ENCODE measurements at places on chromosomes 7 and 10.

GRCh38 chr7:50275430-50275829 lies 29.1 kb upstream of the IKZF1 start:
- DNase-seq: no peak

DNA sequence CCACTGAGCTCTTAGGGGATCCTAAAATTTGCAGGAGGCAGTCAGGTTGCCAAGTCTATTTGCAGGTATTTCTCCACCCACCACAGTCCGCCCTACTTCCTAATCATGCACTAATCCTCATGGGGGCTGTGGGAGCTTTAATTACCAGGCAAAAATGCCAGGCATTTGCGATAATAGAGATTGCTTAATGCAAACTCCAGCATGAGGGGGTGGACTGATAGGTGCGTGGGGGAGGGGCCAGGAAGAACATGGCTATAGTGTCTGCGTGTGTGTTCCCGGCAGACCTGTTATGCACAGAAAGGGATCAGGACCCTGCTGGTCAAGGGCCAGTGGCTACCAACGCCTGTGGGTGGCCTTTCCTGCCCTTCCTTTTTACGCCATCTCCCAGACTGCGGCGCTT lies 15.6 kb upstream of the AQP1 start:
- no peak for DNase-seq

- no peak for DNase-seq
Observed at GRCh38 chr10:98208925-98209324, 59.1 kb downstream of the LOXL4 start.

DNA sequence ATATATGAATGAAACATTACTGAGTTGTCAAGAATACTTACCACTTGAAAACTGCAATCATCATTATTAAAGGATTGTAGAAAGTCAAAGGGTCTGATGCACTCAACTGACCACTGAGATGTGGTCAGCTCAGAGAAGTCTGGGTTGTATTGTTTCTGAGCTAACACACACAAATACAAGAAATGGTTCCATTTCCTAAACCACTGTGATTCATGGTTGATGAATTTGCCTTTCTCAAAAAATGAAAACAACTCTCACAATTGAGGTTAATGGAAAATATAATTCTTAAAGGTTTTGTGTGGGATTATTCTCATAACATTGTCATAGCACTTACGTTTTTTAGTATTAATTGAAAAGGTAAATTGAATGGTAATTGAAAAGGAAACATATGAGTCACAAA lies 45.6 kb upstream of the TAS2R16 start:
- no peak for DNase-seq
